ENCODE measurements at places on chromosomes 6 and 20.

DNA sequence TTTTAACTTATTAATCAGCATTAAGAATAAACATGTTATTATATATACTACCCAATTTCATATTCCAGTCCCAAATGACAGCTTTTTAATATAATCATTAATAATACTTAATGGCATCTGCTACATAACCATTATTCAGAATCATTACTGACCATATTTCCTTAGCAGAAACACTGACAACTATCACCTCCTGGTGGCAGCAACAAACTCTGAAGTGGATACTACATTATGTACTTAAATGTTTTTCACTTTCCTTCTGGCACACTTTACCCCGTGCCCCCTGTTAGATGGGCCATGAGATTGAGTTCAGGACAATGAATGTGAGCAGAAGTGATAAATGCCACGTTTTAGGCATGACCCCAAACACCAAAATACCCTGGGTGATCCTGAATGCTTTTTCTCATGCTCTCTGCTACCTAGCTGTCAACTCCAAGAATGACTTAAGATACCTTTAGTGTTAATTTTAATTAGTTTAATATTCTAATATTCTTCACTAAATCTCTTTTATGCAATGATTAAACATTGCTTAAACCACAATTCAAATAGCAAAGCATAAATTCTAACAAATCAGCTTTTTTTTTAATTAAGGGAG lies 77.1 kb downstream of the LMBRD1 start:
- no peak for DNase-seq

GRCh38 chr20:45735552-45735951 lies 13.4 kb downstream of the SPINT4 start:
- no peak for DNase-seq

DNA sequence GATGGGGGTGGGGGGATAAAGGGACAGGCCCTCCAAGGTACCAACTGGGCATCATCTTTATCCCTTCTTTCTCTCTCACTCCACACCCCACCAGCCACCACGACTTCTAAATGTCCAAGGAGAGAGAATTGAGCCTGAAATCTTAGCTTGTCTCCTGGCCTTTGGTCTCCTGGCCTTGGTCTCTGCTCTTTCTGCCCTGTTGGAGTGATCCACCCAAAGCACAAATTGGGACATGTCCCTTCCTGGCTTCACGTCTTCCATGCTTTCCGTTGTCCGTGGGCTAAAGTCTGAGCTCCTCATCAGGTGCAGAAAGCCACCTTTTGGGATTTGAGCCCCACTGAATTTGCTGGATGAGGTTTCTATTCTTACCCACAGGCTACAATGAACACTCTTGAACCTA lies 8.4 kb downstream of the ADIG start:
- DNase-seq = no peak

DNA sequence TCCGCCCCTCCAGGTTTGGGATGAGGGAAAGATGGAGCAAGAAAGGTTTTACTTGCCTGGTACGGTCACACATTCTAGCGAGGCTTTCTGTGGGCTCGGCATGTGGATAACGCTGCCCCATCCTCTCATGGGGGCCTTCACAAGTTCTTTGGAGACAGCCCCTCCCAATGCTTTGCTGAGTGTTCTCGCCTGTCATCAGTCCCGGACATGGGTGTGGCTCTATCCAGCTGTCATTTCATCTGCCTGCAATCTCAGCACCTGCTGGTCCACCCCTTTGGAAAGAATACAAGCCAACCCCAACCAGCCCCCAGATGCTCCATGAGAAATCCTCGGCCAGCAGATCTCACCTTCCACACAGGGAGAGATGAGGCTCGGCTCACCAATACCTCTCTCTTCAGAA lies 30.3 kb upstream of the MDGA1 start:
- no peak for DNase-seq

DNA sequence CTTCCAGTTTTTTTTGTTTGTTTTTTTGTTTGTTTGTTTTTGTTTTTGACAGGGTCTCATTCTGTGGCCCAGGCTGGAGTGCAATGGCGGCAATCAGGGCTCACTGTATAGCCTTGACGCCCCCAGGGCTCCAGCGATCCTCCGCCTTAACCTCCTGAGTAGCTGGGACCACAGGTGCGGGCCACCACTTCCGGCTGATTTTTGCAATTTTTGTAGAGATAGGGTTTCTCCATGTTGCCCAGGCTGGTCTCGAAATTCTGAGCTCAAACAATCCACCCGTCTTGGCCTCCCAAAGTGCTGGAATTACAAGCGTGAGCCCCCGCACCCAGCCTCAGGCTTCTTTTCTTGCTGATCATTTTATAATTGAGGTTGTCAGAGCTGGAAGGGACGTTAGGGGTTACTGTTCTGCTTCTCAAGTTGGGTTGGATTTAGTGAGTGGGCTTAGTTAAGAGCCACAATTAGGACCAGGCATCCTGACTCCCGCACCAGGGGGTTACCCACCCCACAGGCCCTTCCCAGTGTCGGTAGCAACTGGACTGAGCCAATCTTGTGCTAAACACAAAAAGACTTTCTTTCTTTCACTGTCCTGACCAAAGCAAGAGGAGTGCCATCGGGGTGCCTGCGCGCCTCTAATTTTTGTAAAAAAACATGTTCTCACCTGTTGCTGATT lies 13.1 kb upstream of the ZSCAN9 start:
- DNase-seq = no peak

GRCh38 chr6:30121446-30122366 lies 8.8 kb upstream of the TRIM31 start:
- no peak for DNase-seq

DNA sequence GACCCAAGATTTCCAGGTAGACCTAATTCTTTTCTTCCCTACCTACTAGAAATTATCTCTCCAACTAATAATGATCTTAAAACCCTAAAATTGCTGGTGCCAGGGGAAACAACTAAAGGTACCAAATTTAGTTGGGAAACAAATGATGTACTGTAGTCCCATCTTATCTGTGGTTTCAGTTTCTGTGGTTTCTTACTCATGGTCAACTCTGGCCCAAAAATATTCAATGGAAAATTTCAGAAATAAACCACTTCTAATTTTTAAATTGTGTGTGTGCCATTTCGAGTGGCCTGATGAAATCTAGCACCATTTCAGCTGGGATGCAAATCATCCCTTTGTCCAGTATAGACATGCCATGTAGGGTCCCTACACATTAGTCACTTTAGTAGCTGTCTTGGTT lies 475.2 kb upstream of the EPHA7 start:
- DNase-seq = no peak

GRCh38 chr20:25668446-25668845 lies 28.2 kb downstream of the ZNF337 start:
- no peak for DNase-seq

DNA sequence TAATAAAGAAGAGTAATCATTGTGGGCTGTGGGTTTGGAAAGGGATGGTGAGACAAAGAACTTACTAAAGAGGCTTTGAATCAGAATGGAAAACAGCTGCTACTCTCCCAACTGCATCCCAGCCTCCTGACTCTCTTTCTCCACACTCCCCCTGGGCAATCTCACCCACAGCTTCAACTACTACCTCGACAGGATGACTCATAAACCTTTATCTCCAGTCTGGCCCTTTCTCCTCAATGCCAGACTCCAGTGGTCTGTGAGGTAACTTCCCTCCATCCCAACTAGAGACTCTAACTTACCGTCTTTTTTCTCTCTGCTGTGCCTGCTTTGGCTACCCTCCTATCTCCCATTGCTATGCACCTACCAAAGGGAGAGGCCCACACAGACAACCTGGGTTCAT lies 135.3 kb upstream of the RREB1 start:
- no peak for DNase-seq

GRCh38 chr6:41428996-41429421 lies 93.6 kb downstream of the NCR2 start:
- no peak for DNase-seq

GRCh38 chr6:22164236-22164635 lies 132.6 kb downstream of the PRL start:
- no peak for DNase-seq
